DMS79 treated with DMSO at 0.1 percent for 48 hours (cell line): ENCODE measurements at places on chromosomes 13 and 19.

DNA sequence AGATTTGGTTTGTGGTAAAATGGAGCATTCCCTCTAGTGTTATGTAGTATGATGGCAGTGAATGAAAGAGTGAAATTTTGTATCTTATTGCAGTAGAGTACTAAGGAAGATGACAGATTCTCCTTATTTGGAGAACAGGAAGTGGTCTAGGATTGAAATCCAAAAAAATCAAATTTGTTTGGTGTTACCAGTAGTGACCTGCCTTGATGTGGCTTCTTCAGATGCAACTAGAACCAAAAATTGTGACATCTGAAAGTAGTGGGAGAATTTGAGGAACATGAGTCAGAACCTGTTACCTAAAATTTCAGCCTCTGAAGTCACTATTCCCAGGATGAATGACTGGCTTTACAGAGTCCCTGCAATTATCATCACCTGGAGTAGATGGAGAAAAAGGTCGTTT is 165.9 kb downstream of the KLF5 start:
- no peak for DNase-seq

DNA sequence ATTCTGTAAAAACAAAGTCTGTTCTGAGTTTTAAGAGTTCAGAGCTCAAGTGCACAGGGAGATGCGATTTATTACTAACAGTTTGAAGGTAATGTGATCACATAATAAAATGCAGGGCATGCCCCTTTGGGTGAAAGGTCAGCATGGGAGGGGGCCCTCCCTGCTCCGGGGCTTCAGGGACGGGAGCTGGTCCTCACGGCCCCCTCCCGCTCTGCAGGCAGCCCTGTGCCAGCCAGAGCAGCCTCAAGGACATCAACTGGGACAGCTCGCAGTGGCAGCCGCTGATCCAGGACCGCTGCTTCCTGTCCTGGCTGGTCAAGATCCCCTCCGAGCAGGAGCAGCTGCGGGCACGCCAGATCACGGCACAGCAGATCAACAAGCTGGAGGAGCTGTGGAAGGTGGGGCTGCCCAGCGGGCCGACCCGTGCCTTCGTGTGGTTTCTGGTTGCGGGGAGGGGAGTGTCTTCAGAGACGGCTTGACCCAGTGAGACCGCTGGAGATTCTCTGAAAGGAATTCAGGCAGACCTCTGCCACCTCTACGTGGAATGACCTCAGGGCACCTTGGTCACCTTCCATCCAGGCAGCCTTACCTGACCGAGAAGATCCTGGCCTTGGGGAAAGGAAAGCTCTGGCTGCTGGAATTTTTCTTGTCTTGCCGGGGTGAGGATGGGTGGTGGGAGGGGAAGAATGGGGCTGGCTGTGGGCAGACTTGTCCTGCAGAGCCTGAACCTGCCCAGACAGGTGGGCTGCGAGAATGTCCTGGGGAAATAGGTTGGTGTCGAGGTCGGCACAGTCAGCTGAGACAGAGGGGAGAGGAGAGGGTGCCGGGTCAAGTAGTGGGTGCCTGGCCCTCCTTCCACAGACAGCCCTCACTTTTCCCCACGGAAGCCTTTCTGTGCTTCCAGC is 19.0 kb downstream of the UPF1 start:
- no peak for DNase-seq

DNA sequence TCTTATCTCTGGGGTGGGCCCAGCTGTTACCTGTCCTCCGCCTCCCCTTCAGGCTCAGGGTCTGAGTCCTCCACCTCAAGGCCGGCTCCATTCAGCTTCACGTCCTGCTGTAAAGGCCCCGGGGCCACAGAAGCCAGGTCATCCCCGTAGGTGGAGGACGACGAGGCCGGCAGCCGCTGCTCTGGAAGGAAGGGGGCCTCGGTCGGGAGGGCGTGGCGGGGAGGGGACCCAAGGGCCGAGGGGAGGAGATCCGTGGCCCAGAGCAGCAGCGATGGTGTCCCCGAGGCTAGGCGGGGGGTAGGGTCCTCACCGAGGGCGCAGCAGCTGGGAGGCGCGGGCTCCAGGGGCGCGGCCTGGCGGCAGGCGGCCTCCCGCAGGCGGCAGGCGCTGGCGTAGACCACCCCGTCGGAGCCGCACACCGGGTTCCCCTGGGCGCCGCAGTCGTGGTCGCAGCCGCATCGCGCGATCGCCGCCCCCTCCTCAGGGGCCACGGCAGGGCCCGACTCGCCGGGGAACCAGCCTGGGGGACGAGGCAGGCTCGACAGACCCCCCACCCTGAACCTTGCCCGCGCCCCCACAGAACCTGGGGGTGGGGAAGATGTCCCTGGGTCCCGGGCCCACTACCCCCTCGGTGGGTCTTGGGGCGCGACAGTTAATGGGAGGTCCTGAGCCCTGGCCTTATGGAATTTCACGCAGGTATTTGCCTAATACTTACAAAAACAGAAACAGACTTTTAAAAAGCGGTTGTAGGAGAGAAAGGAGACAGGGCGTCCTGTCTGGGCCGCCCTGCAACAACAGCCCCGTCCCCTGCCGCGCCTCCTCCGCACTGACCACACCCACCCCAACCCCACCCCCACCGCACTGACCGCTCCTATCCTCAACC is 7.6 kb downstream of the F2RL3 start:
- DNase-seq, result no peak

DNA sequence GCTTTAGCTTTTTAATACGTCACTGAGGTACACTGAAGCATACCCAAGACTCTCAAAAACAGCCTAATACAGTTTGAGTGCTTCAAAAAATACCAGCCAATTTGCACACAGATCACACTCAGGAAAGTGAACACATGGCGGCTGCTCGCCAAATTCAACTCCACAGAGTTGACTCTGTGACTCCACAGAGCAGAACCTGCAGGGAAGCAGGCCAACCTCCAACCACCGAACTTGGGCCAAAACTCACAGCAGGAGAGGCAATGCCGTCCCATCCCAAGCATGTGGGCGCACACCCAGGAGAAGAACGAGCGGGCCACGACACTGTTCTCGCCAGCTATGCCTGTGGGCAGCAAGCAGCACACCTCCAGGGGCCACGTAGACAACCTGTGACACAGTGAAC is 21.1 kb downstream of the ELL start:
- no peak for DNase-seq

GRCh38 chr13:113080901-113081521 is 24.6 kb upstream of the F7 start:
- no peak for DNase-seq

GRCh38 chr19:32067685-32068084 is 277.7 kb upstream of the ZNF507 start:
- DNase-seq, result no peak

DNA sequence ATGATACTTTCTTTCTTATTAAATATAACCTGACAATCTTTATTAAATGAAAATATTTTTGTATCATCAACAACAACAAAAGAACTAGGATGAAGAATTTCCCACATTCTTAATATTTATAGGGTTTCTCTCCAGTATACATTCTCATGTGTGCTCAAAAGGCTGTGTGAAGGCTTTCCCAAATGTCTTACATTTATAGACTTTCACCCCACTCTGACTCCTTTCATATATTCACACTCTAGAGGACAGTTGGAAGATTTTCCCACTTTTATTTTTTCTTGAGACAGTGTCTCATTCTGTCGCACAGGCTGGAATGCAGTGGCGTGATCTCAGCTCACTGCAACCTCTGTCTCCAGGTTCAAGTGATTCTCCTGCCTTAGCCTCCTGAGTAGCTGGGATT is 22.4 kb downstream of the ZNF14 start:
- no peak for DNase-seq

DNA sequence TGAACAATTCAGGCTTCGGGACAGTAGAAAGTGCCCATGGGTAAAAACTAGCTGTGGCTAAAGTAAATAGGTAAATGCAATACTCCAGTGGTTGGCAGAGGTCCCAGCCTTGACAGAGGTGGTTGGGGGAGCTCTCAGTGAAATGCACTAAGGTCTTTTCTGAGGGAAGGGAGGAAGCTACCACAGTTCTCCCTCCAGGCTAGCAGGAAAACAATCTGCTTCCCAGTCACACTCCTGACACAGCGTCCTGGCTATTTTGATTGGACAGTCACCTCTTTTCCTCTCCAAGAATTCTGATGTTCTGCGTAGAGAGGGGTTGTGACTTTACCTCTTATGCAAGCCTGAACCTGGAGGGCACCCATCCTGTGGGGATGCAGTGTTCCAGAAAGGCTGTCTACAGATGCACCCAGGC is 128.7 kb downstream of the CYSLTR2 start:
- no peak for DNase-seq

GRCh38 chr19:34155686-34156085 is 16.6 kb upstream of the LSM14A start:
- no peak for DNase-seq

DNA sequence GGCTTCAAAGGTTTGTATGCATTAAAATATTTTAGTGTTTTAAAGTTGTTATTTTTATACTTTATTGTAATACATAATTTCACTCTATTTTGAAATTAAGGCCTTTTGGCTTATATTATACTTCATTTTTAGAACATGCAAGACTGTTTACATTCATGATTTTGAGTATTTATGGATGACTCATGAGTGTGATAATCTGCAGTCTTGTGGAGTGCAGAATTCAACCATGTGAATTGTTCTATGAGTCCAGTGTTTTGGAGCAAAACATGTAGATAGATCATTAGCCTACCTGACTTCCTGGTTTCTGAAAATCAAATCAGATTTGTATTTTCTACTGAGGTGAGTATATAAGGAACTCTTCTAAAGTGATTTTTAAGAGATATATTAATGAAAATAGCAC is 241.8 kb downstream of the PCCA start:
- DNase-seq, result no peak

- DNase-seq, result no peak
Measured at GRCh38 chr13:83819611-83820010, 62.7 kb downstream of the SLITRK1 start.

GRCh38 chr13:42110410-42111155 is 62.1 kb downstream of the DGKH start:
- peak; percentile 67 for DNase-seq

DNA sequence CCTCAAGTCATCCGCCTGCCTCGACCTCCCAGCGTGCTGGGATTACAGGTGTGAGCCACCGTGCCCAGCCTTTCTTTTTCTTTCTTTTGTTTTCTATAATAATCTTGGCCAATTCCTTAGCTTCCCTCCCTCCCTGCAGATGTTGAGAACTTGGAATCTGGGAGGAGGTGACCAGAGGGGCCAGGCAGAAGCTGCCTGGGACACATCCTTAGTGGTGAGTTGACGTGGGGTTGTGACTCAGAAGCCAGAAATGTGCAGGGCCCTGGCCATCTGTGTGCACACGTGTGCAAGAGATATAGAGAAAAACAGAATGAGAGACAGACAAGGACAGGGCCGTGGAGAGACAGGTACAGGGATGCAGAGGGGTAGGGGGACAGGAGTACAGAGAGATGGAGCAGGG is 154.3 kb downstream of the SIPA1L3 start:
- DNase-seq, result no peak

DNA sequence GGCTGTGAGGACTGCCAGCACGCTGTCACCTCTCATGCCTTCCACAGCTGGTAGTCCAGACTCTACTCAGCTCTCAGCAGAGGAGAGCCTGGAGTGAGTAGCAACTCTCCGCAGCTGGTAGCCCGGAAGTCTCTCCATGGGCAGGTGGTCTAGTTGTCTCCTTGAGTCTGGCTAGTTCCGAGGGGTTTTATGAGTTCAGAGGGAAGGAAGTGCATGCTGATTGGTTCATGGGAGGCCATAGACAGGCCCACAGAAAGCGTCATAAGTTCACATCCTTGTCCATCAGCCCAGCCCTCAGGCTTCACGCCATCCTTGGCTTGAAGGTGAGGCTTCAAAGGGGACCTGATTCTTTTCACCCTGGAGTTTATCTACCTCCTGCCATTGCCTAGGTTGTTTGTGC is 2662.4 kb upstream of the PCDH20 start:
- no peak for DNase-seq

DNA sequence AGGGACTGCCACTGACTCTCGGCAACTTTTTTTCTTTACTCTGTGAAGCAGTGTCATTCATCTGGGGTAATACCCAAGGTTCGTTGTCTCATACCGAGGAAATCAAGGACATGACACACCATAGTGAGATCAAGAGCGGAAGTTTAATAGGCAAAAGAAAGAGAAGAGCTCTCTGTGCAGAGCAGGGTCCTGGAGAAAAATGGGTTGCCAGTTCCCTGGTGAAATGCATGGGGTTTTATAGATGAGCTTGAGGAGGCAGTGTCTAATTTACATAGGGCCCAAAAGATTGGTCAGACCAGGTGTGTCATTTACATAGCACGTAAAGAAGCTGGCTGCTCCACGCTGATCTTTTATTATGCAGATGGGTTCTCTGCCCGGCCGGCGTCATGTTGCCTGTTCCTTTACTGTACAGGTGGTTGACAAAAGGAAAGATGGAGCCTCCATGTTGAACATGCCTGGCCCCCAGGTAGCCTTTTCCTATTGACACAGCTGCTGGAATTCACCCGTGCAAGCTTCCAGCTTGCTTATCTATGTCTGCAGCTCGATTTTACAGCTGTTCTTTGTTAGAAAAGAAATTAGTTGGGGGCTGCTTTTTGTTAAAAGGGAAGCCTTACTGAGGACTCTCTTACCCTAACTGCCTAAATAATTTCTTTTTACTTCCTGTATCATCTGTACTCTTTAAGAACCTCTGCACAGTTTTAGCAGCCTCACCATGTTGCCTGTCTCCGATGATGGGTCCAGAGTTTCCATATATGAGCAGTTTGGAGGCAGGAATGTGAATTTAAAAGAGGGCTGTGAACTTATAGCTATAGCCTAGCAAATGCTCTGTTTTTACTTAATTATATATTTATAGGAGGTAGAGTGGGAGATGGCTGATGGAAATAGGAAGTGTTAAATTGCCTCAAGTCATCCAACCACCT is 98.0 kb upstream of the DIAPH3 start:
- no peak for DNase-seq

- DNase-seq, result no peak
Measured at GRCh38 chr13:71054358-71054757, 812.6 kb downstream of the DACH1 start.

- no peak for DNase-seq
Measured at GRCh38 chr13:51777921-51778320, 26.0 kb downstream of the DHRS12 start.

DNA sequence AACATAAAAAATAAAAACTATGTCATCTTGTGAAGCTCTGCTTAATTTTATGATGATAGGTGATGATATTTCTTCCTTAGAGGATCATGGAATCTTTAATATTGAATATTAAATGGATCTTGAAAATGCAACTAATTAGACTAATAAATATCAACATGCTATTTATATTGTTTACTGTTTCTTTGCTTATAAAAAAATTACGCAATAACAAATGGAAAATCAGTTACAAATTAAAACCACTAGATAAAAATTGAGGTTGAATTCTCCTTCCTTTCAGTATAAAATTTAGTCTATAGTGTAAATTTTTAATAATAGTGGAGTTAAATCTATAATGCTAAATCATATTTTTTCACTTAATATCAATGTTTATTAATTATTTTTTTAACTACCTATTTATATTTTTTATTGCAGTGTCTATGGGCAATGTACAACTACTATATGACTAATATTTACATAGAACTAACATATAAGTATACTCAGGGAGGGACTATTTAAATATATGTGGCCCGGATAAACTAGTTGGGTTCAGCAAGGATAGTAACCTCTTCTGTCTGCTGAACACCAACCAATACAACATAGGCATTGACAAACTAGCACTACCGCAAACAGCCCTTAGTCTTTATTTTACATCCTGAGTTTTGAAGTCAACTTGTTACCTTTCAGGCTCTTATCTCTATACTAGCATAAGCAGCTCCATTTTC is 628.0 kb downstream of the EFNB2 start:
- DNase-seq, result no peak
